ENCODE measurements at places on chromosomes 7 and 10.

DNA sequence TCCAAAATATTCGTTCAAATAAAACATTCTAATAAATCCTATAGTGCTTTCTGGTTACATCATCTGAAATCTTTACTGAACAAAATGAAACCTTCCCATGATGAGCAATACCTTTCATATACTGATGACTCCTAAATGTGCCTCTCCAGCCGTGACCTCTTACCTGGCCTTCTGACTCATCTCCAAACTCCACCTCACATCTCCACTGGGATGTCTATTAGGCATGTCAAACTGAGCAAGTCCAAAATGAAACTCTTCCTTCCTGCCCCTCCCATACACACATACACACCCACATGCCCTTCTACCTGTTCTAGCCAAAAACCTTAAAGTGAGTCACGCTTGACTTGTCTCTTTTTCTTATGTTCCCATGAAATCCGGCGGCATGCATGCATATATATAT, 22.9 kb downstream of the GSAP start:
- DNase-seq = peak; percentile 21

- DNase-seq = no peak
Observed at GRCh38 chr7:33556472-33556871, 348.9 kb upstream of the BMPER start.

DNA sequence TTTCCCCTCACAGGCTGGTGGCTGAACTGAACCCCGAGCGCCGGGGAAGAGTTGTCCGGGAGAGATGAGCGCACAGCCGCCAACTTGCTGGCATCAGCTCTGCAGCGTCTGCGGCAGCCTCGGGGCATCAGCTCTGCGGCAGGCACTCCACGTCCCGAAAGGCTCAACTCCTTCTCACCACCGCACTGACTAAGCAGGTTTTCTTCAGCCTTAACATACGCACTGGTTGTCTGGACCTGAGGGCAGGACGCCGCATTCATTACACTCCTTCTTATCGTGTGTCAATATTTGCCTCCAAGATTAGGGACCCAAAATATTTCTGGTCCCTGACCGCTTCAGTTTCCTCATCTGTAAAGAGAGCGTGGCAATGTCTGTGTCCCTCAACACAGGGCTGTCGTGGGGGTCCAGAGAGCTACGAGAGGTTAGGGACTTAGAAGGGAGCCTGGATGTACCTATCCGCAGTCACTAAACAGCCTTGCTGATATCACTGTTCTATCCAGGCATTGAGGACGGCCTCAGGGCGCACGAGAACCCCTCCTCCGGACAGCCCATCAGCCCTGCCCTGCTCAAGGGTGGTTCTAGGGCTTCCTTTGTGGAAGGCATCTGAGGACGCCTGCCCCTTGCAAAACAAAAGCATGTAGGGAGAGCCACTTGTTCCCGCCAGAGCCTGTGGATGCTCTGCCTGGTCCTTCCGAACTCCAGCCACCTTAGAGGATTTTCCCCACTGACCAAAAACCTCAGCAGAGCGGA, 42.8 kb upstream of the FIGNL1 start:
- no peak for DNase-seq

DNA sequence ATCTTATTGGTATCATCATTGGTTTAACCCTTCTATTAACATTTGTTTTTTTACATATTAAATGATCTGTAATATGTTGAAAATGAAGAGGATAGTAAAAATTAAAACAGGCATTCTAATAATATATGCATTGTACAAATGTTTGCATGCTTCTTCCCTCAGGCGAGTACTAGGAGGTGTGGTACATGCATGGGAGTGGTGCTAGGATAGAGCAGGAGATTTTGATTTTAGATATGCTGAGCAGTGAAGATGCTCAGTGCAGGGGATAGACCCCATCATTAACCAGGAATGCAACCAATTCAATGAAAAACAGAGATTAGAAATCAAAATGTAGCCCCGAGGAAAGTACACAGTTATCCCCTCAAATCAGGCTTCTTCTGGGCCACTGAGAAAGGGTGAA, 916.4 kb downstream of the LRMDA start:
- no peak for DNase-seq

DNA sequence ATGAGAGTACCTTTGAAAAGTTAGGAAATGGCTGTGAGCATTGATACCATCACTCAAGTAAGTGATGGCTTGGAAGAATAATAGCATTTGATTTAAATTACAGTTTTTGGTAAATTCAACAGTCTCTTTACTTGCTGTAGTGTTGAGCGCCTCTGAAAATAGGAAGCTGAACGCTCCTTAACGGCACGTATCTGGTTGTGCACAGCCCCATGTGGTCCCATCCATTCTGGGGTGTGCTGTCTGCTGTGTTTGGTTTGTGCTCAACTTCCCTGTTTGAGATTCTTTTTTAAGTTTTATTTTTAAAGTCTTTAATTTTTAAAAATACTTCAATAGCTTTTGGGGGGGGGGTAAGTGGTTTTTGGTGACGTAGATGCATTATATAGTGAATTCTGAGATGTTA, 51.5 kb downstream of the DNAJB6 start:
- DNase-seq = no peak

DNA sequence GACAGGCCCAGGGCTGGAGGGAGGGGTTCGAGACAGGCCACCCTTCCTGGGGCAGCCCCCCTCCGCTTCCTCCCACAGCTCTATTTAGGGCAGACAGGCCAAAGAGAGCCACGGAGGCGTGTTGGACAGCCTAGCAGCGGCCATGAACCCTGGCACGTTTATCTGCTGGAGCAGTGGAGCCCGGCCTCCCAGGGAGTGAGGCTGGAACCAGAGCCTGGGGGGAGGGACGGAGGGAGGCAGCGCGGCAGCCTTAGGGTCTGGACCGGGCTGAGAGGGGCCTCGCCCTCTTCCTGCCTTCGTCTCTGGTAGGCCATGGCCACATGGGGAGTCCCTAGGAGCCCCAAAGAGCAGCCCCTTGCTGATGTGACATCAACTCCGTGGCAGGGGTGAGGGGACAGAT, 17.1 kb downstream of the UNCX start:
- DNase-seq = no peak

GRCh38 chr7:137753067-137753466, 93.7 kb downstream of the DGKI start:
- DNase-seq = no peak

DNA sequence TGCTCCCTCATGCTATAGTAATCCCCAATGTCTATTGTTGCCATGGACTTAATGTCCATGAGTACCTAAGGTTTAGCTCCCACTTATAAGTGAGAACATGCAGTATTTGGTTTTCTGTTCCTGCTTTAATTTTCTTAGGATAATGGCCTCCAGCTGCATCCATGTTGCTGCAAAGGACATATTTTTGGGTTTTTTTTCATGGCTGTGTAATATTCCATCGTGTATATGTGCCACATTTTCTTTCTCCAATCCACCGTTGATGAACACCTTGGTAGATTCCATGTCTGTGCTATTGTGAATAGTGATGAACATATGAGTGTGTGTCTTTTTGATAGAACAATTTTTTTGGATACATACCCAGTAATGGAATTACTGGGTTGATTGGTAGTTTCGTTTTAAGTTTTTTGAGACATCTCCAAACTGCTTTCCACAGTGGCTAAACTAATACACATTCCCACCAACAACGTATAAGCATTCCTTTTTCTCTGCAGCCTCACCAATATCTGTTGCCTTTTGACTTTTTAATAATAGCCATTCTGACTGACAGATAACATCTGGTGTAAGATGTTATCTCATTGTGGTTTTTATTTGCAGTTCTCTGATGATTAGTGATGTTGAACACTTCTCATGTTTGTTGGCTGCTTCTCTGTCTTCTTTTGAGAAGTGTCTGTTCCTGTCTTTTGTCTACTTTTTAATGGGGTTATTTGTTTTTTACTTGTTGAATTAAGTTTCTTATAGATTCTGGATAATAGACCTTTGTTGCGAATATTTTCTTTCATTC, 68.8 kb upstream of the IFRD1 start:
- DNase-seq = no peak

DNA sequence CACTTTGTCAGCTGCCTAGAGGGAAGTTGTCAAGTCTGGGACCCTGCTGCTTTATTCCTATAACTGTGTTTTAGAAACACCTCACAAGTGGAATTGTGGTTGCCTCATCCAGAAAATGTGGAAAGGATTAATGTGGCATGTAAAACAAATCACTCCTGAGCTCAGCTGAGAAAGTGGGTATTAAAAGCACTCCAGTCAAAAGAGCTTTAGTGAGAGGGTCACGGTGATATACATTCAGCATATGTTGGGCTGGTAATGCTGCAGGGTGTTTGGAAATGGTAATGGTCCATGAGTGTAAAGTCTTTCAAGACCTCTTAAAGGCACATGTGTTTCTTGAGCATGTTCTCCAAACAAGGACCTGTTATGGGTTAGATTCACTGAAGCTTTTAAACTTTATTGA, 318.2 kb upstream of the MEOX2 start:
- no peak for DNase-seq

- no peak for DNase-seq
Observed at GRCh38 chr10:115164220-115164619, 71.1 kb downstream of the ATRNL1 start.

DNA sequence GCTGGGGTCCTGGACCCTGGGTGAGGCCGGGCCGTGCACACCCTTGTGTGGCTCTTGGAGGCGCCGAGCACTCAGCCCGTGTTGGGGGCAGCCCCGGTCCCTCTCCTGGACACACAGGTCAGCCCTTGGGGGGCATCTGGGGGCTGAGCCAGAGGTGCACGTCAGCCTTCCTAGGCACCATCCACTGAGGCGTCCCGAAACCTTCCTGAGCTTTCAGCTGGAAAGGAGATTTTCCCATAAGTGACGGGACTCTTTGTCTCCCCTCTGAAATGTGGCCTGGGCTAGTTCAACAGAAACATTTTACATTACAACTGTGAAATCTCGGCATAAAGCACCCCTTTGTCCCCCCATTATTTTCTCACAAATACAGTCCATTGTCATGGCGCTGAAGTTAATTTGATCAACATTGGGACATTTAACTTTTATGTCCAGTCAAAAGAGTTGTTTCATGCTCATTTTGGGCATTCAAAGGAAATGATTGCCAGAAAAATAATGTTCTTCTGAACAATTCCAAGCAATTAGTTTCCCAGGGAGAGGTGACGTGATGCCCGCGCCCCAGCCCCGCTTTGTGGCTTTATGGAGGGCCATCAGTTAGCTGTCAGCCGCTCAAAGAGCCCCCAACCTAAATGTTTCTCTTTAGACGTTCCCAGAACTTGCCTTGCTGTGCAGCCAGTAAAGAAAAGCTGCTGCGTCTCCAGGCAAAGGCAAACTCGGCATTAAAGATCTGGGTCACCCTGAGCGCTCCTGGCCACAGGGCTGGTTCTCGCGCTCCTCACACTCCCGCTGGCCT, 70.8 kb downstream of the NKX6-2 start:
- DNase-seq = no peak
